ENCODE measurements at places on chromosomes 6 and 20.

GRCh38 chr6:72783666-72784065 is 161.8 kb downstream of the KCNQ5 start:
- no peak for DNase-seq

GRCh38 chr6:45807311-45808041 is 208.2 kb downstream of the CLIC5 start:
- no peak for DNase-seq

DNA sequence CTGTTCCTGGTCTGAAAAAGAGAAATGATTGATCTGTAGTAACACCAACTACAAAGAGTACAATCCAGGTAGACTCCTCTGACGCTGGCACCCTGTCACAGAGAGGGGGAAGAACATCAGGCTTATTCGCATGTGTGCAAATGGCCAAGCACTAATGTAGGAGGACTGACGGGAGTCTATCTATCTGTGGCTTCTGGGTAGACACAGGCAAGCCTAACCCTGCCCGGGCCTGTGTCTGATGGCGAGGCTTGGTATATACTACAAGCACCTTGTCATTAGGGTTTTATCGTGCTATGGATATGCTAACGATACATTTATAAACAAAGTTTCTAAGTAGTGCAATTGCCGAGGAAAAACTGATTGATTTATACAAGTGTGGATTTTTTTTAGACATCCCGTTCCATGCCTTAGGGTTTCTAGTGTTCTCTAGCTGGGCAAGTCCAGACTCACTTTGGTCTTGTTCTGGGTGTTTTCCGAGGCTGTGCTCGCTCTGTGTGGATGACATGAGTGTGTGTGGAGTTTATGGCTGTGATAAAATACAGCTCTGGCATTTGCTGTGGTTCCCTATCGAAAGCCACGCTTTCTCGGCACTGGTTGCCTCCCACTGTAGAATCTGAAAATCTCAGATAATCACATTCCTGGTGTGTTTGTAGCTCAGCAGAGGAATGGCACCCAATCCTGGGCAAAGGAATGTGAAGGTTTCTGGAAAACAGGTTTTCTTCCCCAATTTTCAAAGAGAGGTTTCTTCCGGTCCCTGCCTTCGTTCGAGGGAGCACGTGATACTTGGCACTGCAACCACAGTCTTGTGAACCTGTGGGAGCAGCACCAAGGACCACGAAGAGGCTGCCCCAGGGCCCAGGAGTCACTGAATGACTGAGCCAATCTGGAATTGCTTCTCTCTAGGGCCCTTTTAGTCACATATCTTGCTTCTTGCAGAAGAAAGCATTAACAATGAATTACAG is 67.5 kb upstream of the EDN1 start:
- no peak for DNase-seq

- no peak for DNase-seq
Measured at GRCh38 chr6:137977814-137978213, 110.8 kb downstream of the TNFAIP3 start.

DNA sequence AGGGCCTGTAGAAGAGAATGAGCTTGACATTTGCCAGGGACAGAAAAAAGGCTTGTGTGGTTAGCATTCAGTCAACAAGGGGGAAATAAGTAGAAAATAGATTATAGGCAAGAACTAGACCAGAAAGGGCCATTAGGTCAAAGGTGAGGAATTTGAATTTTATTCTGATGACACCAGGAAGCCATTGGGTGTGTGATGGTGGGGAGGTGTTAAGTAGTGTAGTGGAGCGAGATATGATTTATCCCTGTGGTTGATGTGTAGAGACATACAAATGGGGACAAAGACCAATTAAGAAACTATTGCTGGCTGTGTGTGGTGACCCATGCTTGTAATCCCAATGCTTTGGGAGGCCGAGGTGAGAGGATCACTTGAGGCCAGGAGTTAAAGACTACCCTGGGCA is 11.0 kb downstream of the DSTN start:
- no peak for DNase-seq

DNA sequence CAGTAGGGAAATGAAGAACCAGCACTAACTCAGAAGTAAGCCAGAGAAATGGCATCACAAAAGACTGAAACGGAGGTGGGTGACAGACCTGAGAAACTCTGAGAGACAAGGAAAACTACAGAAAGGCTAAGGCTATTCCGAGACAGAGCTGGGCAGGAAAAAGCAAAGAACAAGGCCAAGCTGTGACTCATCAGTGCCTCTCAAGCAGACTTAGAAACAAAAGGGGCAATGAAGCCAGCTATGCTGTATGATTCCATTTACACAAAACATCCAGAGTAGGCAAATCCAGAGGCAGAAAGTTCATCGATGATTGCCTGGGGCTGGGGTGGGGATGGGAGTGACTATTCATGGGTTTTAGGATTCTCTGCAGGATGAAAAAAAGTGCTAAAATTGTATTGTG is 50.0 kb downstream of the SLC23A2 start:
- no peak for DNase-seq

GRCh38 chr6:142737368-142738034 is 207.5 kb downstream of the HIVEP2 start:
- no peak for DNase-seq

- DNase-seq = no peak
Measured at GRCh38 chr6:170475118-170475517, 78.0 kb downstream of the PSMB1 start.

- no peak for DNase-seq
Measured at GRCh38 chr6:15922510-15923250, 206.2 kb upstream of the MYLIP start.

DNA sequence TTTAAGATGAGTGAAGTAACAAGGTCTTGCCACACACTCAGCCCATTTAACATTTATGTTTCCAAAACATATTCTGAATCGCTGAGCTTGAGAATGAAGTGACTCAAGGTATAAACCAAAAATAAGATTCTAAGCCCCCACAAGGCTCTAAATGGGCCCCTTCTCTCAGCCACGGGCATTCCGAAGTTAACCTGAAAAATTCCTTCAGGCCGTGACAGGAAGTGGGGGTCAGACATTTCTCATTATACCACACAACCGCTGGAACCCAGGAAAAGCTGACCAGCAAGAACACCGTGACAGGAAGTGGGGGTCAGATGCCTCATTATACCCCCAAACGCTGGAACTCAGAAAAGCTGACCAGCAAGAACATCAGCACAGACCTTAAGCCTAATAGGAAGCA is 247.9 kb downstream of the ERMARD start:
- no peak for DNase-seq

GRCh38 chr6:37941871-37942270 is 122.3 kb downstream of the ZFAND3 start:
- no peak for DNase-seq

GRCh38 chr6:136703331-136703865 is 88.9 kb downstream of the MAP3K5 start:
- no peak for DNase-seq

GRCh38 chr6:97632341-97632740 is 349.3 kb upstream of the MMS22L start:
- DNase-seq = no peak

GRCh38 chr6:106882138-106882537 is 92.4 kb downstream of the CD24 start:
- DNase-seq = no peak

- DNase-seq = no peak
Measured at GRCh38 chr20:4811661-4812181, 90.0 kb downstream of the PRND start.

DNA sequence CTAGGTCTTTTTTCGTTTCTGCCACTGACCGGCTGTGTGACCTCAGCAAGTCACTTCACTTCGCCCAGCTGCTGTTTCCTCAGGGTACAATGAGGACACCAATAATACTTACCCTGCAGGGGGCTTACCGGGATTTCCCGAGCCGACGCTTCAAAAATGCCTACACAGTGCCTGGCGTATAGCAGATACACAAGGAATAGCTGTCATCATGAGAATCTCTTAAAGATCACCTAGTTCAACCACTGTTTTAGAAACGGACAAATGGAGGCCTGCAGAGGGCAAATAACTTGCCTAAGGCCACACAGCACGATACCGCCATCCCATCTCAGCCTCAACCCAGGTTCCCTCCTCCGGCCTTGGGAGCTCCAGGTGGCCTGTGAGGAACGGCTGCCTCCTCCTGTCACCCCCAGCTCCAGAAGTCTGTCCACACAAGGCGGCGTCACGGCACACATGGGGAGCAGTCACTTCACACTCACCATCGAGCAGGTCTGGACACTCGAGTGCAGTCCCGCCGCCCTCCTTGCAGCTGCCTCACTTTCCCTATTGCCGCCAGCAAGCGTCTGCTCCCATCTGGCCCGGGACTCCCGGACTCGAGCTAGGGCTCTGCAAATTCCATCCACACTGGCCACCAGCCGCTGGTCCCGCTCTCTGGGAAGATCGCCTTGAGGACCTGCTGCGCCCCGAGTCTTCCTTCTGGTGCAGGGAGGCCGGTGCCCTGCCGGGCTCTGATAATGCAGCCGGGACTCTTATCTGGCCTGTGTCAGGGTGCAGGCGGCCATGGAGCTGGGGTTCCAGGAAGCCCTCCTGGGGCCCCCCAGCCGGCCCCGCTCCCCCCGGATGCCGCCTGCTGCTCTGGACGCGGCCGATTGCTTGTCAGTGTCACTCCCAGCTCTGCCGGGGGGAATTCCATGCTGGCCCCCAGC is at the start of gene RIPOR3:
Gene RIPOR3 (minus strand): TSS at position 893 of the 923 bp plus-strand sequence. CDS start 414 bp downstream, at position 479.
- no peak for DNase-seq

- peak; percentile 87 for DNase-seq
Measured at GRCh38 chr6:6795393-6795792, 206.9 kb downstream of the LY86 start.

DNA sequence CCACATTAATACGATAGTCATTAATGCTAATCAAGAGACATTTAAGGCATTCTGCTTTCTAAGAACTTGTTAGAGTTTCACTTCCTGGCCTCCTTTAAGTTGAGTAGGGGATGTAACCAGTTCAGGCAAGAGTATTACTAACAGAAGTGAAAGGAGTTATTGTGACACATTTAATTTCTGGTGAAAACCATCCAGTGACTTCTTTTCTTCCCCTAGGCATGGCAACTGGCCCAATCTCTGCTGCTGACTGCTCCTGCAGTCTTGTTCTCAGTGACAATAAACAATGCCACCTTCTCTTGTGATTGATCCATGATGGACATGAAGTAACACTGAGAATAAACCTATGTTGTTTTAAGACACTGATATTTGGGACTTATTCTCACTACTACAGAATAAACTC is 130.9 kb upstream of the DEFB112 start:
- DNase-seq = no peak

DNA sequence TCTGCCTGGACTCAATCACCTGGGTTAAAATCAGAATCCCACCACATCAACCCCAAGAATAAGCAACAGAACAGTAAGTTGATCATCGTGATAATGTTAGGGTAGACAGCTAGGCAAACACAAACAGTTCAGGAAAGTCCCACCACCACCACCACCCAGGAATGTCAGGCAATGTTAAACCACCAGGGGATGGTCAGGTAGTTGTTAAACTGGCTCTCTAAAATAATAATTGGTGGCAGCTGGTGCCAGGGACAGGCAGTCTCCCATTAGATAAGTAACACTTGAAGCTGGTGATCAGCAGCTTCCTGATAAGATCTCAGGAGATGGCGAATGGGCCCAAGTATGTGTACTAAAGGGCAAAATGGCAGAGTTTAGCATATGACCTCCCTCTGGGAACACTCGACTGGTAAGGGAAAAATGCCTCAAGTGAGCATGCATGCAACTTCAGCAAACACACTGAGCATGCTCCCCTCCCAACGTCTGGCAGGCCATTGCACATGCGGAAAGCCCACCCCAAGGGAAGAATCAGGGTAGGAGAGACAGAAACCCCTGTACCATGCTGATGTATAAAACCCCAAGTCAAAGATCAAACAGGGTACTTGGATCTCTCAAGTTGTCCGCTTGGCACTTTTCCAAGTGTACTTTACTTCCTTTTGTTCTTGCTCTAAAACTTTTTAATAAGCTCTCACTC is 66.6 kb downstream of the IPCEF1 start:
- no peak for DNase-seq

DNA sequence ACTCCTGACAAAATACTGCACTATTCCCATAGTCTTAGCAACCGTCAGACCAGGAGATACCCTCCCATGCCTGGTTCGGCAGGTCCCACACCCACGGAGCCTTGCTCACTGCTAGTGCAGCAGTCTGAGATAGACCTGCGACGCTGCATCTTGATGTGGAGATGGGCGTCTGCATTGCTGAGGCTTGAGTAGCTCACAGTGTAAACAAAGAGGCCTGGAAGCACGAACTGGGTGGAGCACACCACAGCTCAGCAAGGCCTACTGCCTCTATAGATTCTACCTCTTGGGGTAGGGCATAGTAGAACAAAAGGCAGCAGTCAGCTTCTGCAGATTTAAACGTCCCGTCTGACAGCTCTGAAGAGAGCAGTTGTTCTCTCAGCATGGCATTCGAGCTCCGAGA is 25.4 kb downstream of the TMEM244 start:
- DNase-seq = no peak

DNA sequence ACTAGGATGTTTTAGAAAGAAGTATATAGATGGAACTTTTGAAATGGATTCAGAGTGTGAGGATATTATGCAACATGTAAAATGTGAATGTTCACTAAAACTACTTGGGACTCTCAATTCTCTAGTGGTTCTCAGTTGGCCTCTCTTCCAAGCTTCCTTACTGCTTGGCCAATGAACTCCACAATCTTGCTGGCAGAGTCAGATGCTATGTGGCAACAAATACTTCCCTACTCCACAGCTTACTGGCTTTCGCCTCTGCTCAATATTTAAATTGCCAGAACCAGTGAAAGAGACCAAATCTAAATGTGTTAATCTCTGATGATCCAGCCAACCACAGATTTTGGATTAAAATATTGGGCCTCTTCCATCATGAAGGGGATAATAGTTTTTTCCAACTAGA is 138.4 kb downstream of the HTR1B start:
- no peak for DNase-seq

DNA sequence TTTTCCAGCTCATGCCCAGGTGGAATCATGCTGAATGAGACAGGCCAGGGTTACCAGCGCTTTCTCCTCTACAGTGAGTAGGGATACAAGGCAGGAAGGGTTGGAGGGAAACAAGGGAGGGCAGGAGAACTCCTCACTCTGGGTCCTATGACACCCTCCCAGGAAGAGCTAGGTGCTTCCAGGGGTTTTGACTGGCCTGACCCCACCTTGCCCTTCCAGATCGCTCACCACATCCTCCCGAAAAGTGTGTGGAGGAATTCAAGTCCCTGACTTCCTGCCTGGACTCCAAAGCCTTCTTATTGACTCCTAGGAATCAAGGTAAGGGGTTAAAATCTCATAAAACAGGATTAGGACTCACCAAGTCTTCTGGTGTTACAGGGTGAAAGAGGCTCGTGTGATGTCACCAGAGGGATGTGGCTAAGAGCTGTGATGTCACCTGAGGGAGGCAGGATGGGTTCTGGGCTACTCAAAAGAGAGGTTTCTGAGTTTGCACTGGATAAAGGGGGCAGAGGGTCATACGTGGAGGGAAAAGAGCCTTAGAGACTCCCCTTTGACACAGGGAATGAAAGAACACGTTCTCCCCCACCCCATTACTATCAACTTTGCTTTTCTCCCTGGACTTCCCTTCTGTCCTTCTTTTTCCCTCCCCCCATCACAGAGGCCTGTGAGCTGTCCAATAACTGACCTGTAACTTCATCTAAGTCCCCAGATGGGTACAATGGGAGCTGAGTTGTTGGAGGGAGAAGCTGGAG is 1.9 kb downstream of the APOM start:
- no peak for DNase-seq

GRCh38 chr6:47752801-47753200 is 29.0 kb upstream of the OPN5 start:
- no peak for DNase-seq

GRCh38 chr6:151620179-151620578 is 126.4 kb downstream of the CCDC170 start:
- no peak for DNase-seq
